Myocyte (in vitro differentiated cells): ENCODE measurements at places on chromosomes 12 and 14. TPM values are rescaled to one million over a fixed set of nuclear protein-coding genes. Genes with fewer than 3 reads are reported as not detected.

The RDH12 gene
- total RNA-seq, result 0.16 TPM in 1 of 2 replicates, not detected in the other

The TMEM253 gene
- 0.83 and 1.6 TPM in 2 replicates for total RNA-seq

The CACNB3 gene
- 8.5 and 9.0 TPM in 2 replicates for total RNA-seq

The ANG gene
- 0.42 and 1.4 TPM in 2 replicates for total RNA-seq

- DNase-seq, result no peak
Measured at GRCh38 chr12:118513611-118514010, 137.3 kb downstream of the SUDS3 start.

- DNase-seq, result no peak
Measured at GRCh38 chr12:29609431-29610215, 112.1 kb upstream of the OVCH1 start.

GRCh38 chr12:30796313-30796780 lies 41.6 kb upstream of the CAPRIN2 start:
- peak; percentile 79 for DNase-seq

DNA sequence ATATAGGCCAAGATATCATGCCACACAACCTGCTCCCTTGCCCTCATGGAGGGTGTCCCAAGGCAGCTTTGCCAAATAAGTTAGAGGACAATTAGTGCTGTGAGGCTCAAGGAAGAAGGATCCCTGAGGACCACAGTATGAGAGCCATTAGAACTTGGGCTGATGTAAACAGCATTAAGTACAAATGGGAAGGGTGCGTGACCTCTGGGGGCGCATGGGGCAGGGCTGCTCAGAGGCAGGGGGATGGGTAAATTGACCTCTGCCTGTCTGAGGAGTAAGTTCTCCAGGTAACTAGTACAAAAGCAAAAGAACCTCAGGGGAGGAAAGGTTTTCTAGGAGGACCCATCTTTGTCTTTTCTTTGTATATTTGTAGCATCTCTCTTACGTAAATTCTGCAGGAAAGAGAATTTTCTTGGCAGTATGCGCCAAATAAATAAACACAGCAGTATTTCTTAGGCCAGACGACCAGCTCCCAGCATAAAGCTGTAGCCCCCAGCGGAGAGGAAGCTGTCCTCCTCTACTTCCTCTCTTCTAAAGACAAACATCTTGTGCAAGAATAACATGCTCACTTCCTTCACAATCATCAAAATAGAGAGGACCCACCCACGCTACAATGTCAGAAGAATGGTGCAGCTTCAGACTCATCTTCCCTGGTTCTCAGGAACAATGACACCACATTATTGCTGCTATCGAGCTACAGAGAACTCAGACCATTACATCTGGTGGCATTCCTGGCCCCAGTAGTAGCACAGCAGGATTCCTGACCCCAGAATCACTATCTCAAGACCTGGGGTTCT lies 16.4 kb upstream of the VWF start:
- DNase-seq, result no peak

DNA sequence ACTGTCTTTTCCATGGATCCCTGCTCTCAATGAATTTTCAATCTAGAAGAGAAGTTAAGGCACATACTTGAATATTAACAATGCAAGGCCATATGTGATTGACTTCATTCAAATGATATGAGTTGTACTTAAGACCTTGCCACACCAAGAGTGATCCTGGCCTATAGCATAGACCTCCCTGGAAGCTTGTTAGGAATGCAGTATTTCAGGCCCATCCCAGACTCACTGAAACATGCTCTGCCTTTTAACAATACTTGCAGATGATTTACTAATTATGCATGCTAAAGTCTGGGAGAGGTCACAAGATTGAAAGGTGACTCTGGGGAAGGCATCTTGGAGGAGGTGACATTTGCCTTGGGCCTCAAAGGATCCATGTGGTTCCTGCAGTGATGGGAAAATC lies 43.2 kb downstream of the RFX4 start:
- DNase-seq, result no peak

DNA sequence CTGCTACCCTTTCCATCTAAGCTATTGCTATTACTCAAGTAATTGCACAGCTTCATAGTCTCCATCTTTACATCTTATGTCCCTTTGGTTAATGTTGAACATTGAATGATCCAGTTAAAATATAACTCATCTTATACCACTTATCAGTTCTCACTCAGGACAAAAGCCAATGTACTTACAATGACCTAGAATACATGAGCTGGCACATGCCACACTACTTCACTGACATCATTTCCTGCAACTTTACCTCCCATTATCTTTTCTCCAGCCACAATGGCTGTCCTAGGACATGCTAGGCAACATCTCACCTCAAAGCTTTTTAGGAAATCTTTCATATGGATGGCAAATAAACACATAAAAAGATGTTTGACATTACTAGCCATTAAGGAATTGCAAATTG lies 309.2 kb downstream of the FOXG1 start:
- no peak for DNase-seq

DNA sequence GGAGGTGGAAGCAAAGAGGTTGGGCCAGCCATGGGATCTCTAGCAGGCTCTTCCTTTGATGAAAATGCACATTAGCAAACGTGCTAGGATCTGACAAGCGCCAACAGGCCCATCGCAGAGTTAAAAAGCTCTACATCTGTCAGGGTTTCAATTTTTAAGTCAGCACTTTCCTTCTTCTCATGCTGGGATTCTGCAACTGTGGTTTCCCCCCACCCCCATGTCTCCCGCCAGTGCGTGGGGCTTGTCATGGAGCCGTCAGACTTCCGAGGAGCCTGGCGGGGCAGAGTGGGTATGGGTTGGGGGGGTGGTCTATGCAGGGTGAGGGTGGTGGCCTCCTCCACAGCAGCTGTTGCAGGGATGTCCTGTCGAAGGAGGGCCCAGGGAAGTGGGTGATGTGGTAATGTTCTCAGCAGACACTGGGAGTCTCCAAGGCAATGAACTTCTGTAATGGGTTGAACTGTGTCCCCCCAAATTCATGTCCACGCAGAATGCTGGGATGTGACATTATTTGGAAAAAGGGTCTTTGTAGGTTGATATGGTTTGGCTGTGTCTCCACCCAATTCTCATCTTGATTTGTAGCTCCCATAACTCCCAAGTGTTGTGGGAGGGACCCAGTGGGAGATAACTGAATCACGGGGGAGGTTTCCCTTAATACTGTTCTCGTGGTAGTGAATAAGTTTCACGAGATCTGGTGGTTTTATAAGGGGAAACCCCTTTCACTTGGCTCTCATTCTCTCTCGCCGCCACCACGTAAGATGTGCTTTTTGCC lies 115.2 kb upstream of the MAP1LC3B2 start:
- DNase-seq, result no peak
